ENCODE measurements at places on chromosomes 3 and 15. TPM values are rescaled to one million over a fixed set of nuclear protein-coding genes. Genes with fewer than 3 reads are reported as not detected.

FAM81A gene
- total RNA-seq = 1.2 TPM

ALDH1L1 gene
- total RNA-seq = 72.6 TPM

LYZL4 gene
- total RNA-seq = not detected

PRRT3 gene
- 1.9 TPM for total RNA-seq

ZNF619 gene
- total RNA-seq = 4.9 TPM

CRYBG3 gene
- total RNA-seq = 27.8 TPM

CHRD gene
- 10.5 TPM for total RNA-seq

GUCA1C gene
- not detected for total RNA-seq

CHRNA3 gene
- total RNA-seq = not detected

MELTF gene
- total RNA-seq = 0.57 TPM

IQCH gene
- total RNA-seq = 1.0 TPM

MOBP gene
- not detected for total RNA-seq

ECE2 gene
- not detected for total RNA-seq

TM4SF4 gene
- not detected for total RNA-seq

SI gene
- not detected for total RNA-seq

LDHAL6B gene
- total RNA-seq = not detected

DNAH12 gene
- 0.12 TPM for total RNA-seq
